Omental fat pad (tissue), 4 donors: ENCODE measurements at places on chromosomes 11 and 22. TPM values are rescaled to one million over a fixed set of nuclear protein-coding genes. Genes with fewer than 3 reads are reported as not detected.

FGF4 gene
- total RNA-seq: not detected

ADORA2A gene
- 4.5 TPM for total RNA-seq

PATE2 gene
- not detected for total RNA-seq

CTTN gene
- total RNA-seq: 318 TPM

OR4A16 gene
- not detected for total RNA-seq

OR8D1 gene
- not detected for total RNA-seq

NXPE2 gene
- not detected for total RNA-seq

SEPTIN3 gene
- total RNA-seq: 0.37 TPM

PELI3 gene
- total RNA-seq: 16.3 TPM

UCP3 gene
- 2.8 TPM for total RNA-seq

MPZL3 gene
- 2.4 TPM for total RNA-seq

LINC01488 gene
- total RNA-seq: not detected

IGHMBP2 gene
- total RNA-seq: 16.7 TPM

PRR33 gene
- total RNA-seq: not detected

HRAS gene
- total RNA-seq: 40.0 TPM

PLA2G3 gene
- total RNA-seq: not detected

ADAMTS8 gene
- 1.2 TPM for total RNA-seq

BDNF gene
- total RNA-seq: 0.19 TPM

TH gene
- not detected for total RNA-seq

MMP27 gene
- not detected for total RNA-seq

ABTB2 gene
- total RNA-seq: 4.4 TPM

RASSF10 gene
- total RNA-seq: 0.12 TPM

P2RX6 gene
- 1.9 TPM for total RNA-seq

PPFIBP2 gene
- 18.3 TPM for total RNA-seq

KRTAP5-10 gene
- total RNA-seq: not detected

AQP11 gene
- 0.47 TPM for total RNA-seq

E2F8 gene
- total RNA-seq: 0.60 TPM

ANGPTL5 gene
- not detected for total RNA-seq

TSGA10IP gene
- not detected for total RNA-seq

MUC5AC gene
- not detected for total RNA-seq

MOV10L1 gene
- 2.5 TPM for total RNA-seq

MRGPRX4 gene
- not detected for total RNA-seq

OR5A1 gene
- total RNA-seq: not detected
